ENCODE measurements at places on chromosomes 12 and 14.

- no peak for DNase-seq
Observed at GRCh38 chr14:58332561-58332960, 34.2 kb downstream of the ARID4A start.

- DNase-seq = no peak
Observed at GRCh38 chr12:120571299-120571698, 9.9 kb downstream of the POP5 start.

- DNase-seq = no peak
Observed at GRCh38 chr12:46562625-46563225, 190.2 kb upstream of the SLC38A2 start.

GRCh38 chr12:50230217-50230616, 53.1 kb downstream of the LIMA1 start:
- no peak for DNase-seq

DNA sequence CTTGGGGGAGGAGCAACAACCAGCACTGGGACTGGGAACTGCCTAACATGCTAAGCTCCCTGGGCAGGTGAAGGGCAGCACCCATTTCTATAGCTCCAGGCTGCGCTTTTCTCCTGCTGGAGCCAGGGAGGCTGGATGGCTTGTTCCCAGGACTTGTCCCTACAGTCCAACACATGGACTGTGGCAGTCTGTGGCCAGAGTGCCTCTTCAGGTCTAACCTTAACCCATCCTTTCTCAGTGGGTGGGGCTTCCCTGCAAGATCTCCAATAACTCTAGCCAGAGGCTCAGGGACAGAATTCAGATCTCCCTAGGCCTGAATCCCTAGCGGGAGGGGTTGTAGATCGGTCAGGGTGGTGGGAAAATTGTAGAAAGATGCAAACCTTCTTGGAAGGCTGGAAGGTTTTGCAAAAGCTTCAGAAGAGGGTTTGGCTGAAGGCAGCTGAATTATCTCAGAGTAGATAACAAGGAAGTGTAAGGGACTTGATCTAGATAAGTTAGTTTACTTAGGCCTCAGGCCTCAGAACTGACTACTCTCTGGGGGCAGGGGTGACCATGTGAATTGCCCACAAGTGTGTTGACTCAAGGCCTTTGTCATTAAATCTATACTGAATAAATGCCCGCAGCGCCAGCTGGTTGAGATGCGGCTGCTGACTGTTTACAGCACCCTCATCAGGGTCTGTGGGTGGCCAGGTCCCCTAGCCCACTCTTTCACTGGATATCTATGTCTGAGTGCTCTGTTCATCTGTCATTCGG, 60.7 kb downstream of the SSPN start:
- no peak for DNase-seq

DNA sequence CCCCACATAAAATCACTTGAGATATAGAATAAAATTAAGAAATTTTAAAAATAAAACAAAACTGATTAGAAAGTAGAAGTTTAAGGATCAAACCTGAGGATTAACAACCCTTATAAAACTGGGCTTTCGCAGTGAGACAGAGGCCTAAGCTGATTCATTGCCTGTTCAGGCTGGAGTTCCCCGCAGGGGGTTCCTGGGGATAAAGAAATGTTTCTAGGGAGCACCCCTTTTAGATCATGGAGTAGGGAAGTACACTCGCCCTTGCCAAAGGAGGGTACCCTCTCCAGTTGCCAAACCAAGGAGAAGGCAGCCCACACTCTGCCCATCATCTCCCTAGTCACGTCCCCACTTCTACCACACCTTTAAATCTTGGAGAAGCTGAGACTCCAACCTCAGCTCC, 6.8 kb downstream of the GLIPR1 start:
- DNase-seq = no peak

- no peak for DNase-seq
Observed at GRCh38 chr12:6097411-6097810, 27.1 kb downstream of the VWF start.

DNA sequence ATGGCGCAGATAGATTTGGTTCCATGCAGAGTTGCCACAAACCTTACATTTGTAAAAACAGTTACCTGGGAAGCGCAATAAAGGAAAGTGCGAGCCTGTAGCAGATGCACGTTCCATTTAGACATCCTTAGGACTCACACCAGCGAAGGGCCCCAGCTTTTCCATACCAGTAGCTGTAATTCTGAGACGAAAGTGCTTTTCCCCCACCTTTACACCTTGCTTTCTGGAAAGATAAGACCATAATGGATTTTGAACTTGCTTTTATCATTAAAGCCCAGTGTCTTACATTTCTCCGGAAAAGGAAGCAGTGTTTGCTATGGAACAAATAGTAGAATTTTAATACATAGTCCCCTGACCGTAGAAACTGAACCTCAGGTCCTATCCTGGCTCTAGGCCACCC, 616 bp upstream of the CCDC77 start:
- DNase-seq = no peak

DNA sequence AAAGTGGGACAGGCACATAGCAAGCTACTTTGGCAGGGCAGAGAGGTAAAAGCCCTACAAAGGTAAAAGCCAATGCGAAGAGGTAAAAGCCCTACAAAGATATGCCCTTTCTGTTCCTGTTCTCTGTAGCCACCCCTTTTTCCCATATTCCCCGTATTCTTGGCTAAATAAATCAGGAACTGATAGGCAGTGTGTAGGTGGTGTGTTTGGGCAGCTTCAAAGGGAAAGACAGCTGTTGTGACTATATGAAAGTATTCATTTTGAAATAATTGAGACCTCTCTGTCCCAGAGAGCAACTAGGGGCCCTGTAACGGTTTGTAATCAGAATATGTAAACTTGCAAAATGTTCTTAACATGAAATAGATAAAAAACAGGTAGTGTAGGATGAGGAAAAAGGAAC, 11.3 kb upstream of the SLC41A2 start:
- DNase-seq = no peak

DNA sequence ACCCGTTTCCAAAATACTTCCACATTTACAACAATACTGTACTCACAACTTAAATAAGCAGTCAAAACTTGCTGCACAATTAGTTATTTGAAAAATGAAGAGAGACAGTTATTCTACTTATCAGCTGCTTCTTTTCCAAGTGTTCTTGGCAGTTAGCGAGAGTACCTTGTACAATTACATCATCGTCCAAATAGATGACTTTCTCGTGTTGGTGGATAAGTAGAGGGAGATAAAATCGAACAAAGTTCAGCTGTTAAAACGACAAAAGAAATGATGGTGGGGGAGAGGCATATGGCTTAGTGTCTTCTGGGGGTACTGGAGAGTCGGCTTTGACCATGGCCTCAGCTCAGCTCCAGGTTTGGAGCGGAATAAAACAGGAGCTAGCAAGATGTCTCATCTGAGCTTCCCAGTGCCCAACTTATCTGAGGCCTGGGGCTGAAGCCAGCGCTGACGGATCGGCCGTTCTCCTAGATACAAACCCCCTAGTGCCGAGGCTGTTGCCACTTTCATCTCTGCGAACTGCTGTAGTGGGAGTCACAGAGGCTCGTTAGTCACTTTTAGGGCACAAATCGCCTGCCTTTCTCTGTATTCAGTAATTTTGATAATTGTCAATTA, 31.7 kb downstream of the TDG start:
- DNase-seq = no peak

DNA sequence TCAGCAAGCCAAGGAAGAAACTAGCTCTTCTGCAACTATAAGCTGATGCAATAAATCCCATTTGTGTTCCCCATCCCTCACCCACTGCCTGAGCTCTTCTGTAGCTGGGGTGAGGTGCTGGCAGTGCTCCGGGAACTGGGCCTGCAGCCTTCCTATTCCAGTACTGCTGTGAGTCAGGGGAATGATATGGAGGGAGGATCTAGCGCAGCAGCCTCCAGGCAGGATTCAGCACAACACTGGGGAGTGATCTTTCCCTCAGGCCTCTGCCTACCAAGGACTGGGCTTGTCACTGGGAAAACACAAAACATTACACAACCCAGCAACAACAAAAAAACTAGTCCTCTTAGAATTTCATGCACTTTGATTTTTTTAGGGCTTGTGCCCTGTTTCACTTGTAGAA, 58.7 kb downstream of the ST8SIA1 start:
- DNase-seq = no peak

GRCh38 chr12:16346958-16347357, 487 bp upstream of the MGST1 start:
- DNase-seq = no peak

DNA sequence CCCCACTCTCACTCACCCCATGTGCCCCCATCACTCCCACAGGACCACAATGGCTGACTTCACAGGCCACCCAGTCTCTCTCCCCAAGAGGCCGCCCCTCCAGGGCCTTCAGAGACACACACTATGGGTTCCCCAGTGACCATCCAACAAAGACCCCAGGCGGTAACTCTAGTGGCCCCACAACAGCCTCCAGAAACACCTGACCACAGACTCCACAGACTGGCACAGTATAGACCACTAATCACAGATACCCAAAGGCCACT, 3.0 kb downstream of the ZNF605 start:
- no peak for DNase-seq

DNA sequence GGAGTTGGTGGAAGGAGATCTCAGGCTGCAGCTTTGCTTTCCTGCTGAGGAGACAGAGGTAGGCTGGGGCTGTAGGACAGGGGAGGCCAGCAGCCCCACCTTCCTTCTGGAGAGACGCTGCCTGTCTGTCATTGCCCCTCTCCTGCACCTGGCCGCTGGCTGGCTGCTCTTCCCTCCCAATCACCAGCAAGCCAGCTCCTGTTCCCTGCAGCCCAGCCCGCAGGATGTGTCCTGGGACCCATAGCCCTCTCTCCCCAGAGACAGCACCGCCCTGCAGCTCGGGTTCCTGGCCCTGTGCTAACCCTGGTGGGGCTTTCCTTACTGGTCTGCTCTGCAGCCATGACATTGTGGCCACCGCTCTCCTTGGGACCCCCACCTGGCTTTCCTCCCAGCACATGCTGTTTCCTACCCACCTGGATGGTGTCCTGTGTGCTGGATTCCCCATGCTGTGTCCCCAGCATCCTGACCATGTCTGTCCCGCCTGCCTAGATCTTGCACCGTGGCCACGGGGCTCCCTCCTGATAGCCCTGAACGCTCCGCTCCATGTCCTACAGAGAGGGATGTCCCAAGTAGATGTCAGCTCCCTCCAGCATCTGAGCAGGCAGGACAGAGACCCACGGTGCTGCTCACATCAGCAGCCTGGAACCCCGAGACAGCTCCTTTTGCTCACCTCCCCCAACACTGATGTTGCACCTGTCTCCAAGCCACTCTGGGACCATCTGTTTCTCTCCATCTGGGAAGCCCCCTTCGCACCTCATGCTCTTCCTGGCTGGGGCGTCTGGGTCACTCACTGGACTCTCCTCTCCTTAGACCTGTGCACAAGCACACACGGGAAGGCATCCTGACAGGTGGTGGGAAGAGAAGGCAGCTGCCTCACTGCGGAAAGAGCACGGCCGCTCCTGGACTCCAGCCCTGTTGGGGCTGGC, 1.1 kb upstream of the MTA1 start:
- no peak for DNase-seq

DNA sequence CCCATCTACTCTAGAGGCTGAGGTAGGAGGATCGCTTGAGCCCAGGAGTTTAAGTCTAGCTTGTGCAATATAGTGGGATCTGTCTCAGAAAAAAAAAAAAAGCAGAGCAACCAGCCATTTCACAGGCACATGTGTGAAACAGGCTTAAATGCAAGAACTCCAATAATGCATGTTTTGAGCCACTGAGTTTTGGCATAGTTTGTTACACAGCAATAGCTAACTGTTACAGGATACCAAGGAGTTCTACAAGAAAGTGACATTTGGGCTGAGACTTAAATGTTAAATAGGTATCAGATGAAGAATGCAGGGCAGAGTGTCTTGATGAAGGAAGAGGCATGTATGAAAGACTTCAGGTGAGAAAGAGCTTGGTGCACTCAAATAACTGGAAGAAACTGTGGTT, 240.0 kb upstream of the FOXN3 start:
- no peak for DNase-seq

DNA sequence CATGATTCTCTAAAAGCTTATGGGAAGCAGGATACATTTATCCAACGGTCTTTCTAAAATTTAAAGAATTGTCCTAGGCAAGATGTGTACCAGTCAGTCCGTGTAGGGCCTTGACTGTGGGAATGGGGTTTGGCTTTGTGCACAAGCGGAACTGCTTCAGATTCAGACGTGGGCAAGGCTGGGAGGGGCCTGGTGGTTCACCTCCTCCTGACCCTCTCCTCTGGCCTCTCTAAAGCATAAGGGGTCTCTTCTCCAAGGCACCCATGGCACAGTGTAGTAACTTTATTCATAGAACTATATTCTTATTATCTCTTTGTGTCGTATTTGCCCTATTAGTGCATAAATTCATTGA, 121.2 kb upstream of the PTPRB start:
- no peak for DNase-seq

DNA sequence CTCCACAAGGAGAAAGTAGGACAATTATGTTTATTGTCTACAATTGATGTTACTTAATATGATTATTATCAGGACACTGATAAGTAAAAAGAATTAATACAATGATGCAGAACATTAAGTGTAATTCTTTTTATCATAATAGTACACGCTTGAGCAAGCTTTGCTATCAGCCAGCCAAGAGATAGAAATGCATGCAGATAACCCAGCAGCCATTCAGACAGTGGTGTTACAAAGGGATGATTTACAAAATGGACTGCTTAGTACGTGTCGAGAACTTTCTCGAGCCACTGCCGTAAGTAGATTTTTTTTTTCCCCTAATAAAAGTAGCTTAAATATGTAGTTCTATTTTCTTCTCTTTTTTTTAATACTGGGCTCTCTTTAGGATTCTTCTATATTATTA, 116.9 kb upstream of the AEBP2 start:
- no peak for DNase-seq

- DNase-seq = no peak
Observed at GRCh38 chr12:76032043-76032981, 736 bp upstream of the PHLDA1 start.

DNA sequence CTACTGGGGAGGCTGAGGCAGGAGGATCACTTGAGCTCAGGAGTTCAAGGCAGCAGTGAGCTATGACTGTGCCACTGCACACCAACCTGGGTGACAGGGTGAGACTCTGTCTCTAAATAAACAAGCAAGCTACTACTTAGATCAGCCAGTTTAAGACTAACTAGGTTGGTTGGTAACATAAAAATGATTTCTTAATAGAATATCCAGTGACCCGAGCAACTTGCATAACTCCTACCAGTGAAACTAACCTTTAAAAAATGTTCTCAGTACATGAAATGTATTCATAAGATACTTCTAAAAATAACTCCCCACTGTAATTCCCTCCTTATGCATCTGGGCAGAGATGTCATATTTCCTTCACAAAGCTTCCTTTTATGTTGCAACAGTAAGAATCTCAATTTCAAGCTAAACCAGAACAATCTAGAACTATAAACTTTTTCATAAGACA, 15.9 kb downstream of the TAOK3 start:
- DNase-seq = no peak

- DNase-seq = no peak
Observed at GRCh38 chr12:20490213-20490612, 121.9 kb downstream of the PDE3A start.

Data from KG1 (cell line).